Stromal cell of bone marrow (primary cell): ENCODE measurements at places on chromosomes 4 and X.

DNA sequence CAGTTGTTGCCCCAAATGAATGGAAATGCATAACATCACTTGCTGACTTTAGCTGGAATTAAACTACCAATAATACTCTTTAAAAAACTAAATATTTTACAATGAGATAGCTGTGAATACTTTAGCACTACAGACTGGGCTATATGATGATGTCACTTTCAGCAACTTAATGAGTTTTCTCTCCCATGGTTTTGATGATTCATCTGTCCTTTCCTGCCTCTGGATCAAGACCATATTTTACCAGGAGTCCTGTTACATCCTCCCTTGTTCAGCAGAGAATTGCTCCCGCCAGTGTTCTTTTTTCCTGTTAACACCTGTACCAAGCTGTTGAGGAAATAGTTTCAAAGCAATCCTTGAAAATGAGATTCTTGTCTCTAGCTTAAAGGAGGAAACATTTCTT is 543.0 kb downstream of the SPRY1 start:
- peak; percentile 57 for DNase-seq

GRCh38 chrX:138872537-138872936 is 161.0 kb upstream of the FGF13 start:
- DNase-seq = no peak

DNA sequence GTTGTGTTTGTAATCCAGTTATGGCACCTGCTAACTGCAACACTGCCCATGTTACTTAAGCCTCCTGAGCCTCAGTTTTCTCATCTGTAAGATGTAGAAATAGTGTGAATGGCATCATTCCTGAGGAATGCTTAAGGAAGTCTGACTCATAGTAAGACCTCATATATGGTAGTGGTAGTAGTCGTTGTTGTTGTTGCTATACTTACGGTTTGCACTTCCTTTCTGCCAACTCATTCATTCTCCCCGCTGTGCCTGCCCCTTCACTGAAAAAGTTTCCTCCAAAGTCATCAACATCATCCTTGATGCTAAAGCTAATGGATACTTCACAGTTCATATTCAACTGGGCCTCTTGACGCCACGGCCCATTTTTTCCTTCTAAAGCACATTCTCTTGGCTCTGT is 54.2 kb upstream of the SPANXN3 start:
- no peak for DNase-seq

DNA sequence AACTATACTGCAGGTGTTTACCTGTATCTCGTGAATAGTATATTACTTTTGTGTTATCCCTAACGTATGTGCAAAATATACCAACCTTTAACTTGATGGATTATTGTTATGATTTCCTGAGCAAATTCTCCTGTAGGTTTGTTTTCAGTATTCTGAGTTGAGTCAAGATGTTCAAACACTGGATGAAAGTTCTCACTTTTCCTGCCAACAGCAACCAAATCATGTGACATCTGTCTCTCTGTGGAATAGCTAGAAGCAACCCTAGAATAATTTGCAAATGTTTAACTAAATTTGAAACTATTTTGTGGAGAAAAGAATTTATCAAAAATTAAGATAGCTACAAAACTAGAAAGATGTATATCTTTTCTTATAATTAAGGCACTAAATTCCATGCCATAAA is 35.6 kb downstream of the BCLAF3 start:
- DNase-seq = peak; percentile 16

- no peak for DNase-seq
Observed at GRCh38 chrX:130012683-130013082, 30.2 kb downstream of the BCORL1 start.

DNA sequence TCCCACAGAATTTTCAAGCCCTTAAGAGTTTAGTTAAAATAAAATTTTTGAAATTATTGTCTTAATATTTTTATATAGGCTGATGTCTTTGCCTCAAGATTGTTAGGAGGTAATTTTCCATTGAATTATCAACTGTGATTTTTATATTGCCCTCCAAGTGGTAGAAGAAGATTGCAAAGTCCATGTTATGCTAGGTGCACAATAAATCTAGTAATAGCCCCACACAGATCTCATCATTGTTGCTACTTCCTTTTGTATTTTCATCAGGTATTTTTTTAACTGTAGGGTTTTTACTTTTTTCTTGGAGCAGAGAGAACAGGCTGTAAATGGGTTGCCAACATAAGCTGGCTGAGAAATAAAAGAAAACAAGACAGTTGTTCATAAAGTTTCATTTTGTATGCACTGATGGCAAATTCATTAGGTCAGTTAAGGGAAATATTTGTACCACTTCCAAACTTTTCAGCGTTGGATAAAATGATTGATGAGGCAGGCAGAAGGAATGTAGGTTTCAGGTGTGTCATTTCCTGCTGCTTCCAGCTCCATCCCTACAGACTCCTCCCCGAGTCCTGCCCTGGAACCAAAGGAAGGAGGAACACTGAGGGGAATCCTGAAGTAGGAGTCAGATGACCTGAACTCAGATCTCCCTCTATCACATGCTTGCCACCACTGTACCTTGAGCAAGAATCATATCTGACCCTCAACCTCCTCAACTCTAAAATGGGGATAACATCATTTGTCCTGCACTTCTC is 105.5 kb downstream of the PRRG1 start:
- no peak for DNase-seq

DNA sequence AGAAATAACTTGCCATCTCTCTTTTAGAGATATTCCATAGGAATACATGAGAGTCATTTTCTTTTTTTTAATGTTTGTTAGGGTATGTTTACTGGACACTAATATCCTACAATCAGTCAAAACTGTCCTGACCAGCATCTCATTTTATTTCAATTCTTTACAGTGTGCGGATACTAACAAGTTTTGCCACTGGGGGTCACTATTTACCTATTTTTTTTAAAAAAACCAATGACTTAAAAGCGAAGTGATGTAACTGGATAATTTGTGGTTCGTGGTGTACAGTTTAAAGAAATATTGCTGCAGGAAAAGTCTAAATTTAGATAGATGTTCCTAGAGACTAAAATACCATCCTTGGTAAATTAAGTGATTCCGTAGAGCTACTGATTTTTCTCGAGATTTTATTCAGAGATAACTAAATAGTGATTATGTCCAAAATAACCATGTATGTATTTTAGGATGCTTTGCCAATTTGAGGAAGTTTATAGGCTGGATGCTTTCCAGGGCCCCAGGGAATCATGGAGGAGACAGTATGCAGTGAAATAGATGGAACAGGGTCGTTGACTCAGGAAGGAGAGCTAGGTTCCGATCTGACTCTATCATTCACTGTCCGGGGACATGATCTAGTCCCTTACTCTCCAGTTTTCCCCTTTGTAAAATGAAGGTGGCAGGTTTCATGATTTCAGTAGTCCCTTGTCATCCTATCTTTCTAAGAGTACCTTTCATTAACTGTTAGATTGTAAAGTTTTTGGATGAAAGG is 34.0 kb upstream of the GNPDA2 start:
- DNase-seq = peak; percentile 18

DNA sequence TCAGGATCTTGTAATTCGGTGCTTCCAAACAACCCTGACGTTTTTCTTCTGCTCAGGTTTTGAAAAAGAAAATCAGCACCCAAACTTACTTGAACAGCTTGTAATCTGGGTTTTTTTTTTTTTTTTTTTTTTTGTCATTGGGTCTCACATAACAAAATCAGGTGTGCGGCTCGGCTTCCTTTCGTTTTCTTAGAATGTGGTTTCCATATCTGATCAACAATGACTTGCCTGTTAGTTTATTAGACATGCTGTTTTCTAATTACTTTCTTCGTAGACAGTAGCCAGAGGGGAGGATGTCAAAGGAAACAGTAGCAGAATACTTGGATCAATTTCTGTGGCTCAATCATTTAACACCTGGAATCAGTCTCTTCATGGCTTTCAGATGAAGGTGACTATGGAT is 890 bp upstream of the FREM3 start:
- DNase-seq = no peak

DNA sequence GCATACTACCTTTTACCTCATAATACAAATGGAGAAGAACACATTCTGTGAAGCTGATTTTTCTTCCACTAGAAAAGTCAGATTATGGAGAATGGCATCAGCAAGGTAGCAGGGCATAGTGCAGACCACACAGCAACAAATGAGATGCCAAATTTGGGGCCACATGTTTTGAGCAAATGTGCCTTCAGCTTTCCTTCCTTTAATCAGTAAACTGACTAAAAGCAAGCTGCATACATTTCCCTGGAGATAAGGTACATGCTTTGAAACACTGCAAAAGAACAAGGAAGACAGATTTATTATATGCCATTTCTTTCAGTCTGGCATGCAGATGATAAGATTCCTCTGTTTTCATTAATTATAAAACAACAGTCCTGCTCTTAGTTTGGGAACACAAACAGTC is 67.1 kb upstream of the GUCY1A1 start:
- DNase-seq = no peak

DNA sequence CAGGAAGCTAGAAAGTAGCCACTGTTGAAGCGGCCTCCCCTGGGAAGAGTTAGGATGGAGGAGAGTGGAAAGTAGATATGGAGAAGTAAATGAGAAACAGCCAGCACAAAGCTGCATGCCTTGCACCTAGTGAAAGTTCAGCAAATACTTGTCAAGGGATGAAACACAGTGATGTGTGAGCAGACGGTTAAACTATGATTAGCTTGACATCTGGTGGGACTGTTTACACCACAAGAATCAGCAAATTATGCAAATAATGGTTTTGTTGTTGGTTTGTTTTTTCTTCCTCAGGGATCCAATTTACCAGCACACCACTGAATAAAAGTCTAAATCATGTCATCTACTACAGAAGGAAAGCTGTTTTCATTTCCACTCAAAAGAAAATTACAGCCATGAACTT is 87.1 kb downstream of the CORIN start:
- DNase-seq = no peak

GRCh38 chr4:103996637-103997036 is 276.9 kb upstream of the TACR3 start:
- peak; percentile 20 for DNase-seq

DNA sequence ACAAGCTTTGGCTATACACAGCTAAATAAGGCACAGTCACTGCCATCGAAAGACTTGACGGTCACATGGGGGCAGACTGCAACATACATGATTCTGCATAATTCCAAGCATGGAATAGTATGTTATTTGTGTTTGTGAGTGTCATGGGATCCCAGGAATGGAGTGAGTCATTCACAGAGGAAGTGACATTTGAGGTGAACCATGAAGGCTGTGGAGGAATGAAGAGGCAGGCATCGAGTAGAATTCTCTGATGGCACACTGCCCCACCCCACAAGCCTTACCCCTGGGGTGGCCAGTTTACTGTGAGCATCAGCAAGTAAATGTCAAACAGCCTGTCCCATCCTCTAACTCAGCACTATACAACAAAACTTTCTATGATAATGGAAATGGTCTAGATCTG is 619.7 kb downstream of the MID1IP1 start:
- no peak for DNase-seq
